Activated effector memory CD4-positive, alpha-beta T cell treated with Interleukin-2 at 50 U/mL for 16 hours (primary cell): ENCODE measurements at places on chromosomes 12 and 14.

- no peak for DNase-seq
Measured at GRCh38 chr14:69027242-69027913, 48.3 kb upstream of the ACTN1 start.

- no peak for DNase-seq
Measured at GRCh38 chr14:43249116-43249515, 1258.0 kb downstream of the FSCB start.

- DNase-seq = no peak
Measured at GRCh38 chr14:20435582-20436362, at the start of gene KLHL33. Gene KLHL33 (minus strand): TSS chr14:20436166. CDS start chr14:20435811, 355 bp downstream.

DNA sequence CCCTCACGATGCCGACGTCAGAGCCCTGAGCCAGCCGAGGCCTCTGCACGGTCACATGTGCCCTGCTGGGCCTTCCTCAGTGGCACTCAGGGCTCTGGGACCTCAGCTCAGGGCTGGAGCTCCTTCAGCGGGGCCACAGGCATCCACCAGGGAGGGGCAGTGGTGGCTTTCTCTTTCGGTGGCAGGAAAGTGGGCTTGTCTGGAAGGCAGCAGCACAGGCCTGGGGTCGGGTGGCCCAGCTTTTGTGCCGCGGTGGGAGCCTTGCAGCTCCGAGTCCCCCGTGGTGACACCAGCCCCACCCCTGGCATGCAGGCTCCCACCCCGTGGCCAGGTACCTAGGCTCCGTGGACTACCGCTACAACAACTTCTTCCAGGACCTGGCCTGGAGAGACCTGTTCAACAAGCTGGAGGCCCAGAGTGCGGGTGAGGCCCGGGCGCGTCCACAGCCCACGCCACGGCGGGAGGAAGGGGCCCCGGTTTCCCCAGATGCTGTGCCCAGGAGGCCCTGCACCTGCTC is 14.2 kb upstream of the TEX22 start:
- no peak for DNase-seq

DNA sequence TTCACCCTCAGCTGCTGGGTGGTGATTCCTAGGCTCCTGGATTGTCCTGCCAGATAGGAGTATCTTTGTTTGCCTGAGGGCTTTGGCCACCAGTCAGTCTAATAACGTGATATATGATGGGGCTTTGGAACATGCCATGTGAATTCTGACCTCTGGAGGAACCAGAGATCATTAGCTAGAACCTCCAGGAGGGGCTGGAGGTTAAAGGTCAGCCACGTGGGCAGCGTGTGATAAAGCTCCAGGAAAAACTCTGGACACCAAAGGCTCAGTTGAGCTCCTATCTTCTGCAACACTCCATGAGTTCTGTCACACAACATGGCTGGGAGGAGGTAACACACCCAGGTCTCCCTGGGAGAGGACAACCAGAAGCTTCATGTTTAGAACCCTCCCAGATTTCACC is 251.1 kb downstream of the DAD1 start:
- no peak for DNase-seq

GRCh38 chr14:60561845-60562746 is 53.1 kb downstream of the SIX6 start:
- DNase-seq = no peak

DNA sequence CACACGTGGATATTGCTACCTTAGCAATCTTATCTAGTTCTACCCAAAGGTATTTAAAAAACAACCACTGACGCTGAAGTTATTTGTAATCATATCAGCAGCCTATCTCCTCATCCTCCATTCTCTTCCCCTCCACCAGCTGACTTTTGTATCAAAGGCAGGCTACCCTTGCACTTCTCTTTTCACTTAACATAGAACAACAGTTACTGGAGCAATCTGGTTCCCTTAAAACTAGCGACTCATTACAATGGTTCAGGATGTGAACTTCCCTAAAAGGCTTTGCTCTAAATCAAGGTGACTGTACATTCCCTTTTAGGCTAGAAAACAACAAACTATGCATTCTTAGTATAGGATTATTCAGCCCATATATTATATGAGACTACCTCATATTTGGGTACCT is 404.7 kb downstream of the APAF1 start:
- no peak for DNase-seq

DNA sequence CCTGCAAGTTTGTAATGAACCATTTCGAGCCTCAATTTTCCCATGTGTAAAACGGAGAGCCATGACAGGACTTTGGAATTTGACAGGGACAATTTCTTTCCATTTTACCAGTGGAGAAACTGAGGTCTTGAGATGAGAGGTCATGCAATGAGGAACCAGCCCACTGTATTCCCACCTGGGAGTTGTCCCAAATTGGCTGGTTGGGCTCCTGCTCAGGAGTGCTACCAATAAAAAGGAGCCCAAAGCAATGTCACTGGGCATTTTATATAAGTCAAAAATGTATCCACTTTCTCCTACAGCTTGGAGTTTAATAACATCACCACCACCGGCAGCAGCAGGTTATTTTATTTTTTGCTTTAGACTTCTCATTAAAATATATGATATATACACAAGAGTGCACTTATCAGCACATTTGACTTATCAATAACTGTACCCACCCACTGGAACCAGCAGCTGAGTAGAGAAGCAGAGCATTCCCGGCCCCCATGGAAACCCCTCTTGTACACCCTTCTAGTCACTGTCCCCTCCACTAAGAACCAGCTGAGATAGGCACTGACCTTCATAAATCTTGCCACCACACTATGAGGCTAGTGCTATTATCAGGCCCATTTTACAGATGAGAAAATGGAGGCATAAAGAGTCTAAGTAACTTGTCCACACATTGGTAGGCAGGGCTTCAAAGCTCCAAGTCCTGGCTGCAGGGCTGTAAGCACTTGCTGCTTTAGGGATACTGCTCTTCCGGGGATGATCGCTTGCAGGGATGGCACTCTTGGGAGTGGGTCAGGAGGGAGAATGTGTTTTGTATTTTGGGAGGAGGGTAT is 25.3 kb upstream of the RBM19 start:
- DNase-seq = no peak

- DNase-seq = peak; percentile 68
Measured at GRCh38 chr12:630656-631632, 32.3 kb downstream of the NINJ2 start.

GRCh38 chr12:96130396-96131059 is 63.6 kb upstream of the ELK3 start:
- DNase-seq = no peak

DNA sequence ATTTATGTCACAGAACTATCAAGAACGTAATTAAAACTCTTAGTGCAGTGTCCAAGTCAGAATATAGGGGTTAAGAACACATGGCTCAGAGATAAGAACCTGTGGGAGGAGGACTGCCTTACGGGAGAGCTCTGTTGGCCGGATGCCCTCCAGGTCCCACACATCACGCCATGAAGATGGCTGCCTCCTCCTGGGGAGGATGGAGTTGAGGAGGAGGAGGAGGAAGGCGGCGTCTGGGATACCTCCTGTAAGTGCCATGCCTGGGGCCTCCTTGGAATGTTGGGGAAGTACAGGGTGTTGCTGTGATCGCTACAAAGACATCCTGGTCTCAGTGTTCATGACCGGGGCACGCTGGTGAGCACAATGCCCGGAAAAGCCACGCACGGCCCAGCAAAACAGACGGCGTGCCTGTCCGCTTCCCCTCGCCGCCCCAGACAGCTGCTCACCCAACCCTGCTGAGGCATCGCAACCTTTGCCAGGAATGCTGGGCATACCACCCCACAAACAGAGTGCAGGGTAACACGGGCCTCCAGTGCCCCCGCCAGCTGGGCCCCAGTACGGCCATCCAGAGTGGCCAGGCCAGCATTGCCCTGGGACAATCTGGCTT is 28.7 kb upstream of the CD9 start:
- DNase-seq = no peak
